Cardiac atrium fibroblast (primary cell): ENCODE measurements at places on chromosomes 4 and X. TPM values are rescaled to one million over a fixed set of nuclear protein-coding genes. Genes with fewer than 3 reads are reported as not detected.

MAGEB3 gene
- not detected in 2 replicates for total RNA-seq

CT45A5 gene
- not detected in 2 replicates for total RNA-seq

GPRIN3 gene
- total RNA-seq = 0.18 and 1.1 TPM in 2 replicates

ADH6 gene
- total RNA-seq = 0.16 and 0.54 TPM in 2 replicates

TKTL1 gene
- total RNA-seq = not detected in 2 replicates

VAMP7 gene
- total RNA-seq = 29.1 and 42.1 TPM in 2 replicates

GUCY1B1 gene
- 3.4 and 4.5 TPM in 2 replicates for total RNA-seq

TASL gene
- total RNA-seq = not detected in 2 replicates

CT45A3 gene
- total RNA-seq = not detected in 2 replicates

MGARP gene
- total RNA-seq = 36.0 and 48.2 TPM in 2 replicates

CT55 gene
- not detected in 2 replicates for total RNA-seq

GPR34 gene
- not detected in 2 replicates for total RNA-seq

DRD5 gene
- not detected in 2 replicates for total RNA-seq

AP1S2 gene
- 33.4 and 35.5 TPM in 2 replicates for total RNA-seq

DSPP gene
- not detected in 2 replicates for total RNA-seq

MUC7 gene
- not detected in 2 replicates for total RNA-seq

CENPI gene
- 1.3 and 4.1 TPM in 2 replicates for total RNA-seq

JAKMIP1 gene
- 0.18 and 0.97 TPM in 2 replicates for total RNA-seq

ADAM29 gene
- total RNA-seq = not detected in 2 replicates
